ENCODE measurements at places on chromosomes 7 and 10.

DNA sequence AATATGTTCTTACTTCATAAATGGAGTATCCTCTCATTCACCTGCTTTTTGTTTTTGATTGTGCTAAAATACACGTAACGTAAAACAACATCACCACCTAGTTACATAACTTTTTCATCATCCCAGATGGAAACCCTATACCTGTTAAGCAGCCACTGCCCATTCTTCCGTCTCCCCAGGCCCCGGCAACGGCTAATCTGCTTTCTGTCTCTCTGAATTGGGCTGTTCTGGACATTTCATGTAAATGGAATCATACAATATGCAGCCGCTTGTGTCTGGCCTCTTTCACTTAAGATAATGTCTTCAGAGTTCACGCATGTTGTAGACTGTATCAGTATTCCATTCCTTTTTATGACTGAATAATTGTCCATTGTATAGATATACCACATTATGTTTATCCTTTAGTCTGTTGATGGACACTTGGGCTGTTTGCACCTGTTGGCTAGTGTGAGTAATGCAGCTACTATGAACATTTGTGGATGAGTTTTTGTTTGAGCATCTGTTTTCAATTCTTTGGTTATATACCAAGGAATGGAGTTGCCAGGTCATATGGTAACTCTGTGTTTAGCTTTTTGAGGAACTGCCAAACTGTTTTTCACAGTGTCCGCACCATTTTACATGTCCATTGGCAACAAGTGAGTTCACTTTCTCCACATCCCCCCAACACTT is 14.1 kb upstream of the SUN1 start:
- DNase-seq: peak; percentile 49

DNA sequence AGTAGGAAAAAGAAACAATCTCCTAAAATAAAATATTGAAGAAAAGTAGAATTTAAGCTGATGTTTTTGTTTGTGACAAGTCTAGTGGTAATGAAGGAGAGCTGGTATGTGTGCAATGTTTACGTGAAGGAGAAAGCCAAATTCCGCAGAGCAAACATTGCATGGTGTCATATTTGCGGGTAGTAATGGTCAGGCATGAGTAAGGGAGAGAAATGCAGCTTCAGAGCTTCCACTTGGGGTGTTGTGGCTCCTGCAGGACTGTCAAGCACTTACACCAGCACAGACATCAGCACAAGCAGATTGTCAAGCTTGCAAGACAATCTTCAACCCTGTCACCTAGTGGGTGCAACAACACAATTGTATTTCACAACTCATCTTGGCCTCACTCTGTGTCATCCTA is 136.5 kb upstream of the ETV1 start:
- DNase-seq: no peak

DNA sequence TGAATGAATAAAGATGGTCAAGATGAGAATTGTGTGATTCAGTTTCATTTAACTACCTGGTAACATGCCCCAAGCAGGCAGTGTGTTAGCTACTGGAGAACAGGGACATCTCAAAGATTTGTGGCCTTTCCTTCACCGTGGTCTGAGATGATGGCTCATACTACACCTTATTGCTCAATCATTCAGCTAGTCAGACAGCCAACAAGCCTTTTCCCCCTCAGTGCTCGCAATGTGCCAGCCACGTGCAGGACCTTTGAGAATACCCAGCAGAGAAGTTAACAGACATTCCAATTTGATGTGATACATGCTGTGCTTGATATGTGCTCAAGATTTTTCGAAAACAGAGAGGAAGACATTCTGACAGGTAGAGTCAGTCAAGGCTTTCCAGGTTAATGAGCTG is 562.8 kb downstream of the SUGCT start:
- DNase-seq: no peak

DNA sequence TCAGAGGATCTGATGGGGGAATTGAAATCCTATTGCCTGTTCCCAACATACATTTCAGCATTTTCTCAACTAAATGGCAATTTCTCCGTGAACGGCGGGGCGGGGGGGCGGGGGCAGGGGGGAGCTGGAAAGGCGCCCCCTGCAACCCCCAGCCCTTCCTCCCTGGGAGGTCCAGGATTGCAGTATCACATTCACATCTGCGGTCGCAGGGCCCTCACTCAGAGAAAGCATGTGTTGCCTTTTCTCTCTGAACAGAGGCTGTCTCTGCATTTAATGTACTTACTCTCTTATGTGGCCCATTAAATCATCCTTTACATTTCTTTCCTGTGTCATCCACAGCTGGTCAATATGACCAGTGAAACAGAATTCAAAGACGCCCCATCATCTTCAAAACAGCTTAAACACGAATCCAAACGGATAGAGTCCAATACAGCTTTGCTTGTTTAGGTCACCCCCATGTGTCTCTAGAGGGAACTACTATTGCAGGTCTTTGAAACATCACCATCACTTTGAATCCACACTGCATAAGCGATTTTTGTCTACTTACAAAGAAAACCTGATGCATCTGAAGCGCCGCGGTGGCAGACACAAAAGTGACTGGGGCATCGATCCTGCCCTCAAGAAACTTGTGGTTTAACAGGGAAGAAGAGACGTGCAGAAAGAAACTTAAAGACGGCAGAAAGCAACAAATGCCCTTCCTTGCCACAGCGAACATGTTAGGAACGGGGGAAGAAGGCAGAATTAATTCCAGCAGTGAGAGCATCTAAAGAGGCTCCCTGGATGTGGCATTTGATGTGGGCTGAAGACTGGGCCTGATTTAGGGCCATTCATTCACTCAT is 17.0 kb upstream of the ECHDC3 start:
- DNase-seq: peak; percentile 56

DNA sequence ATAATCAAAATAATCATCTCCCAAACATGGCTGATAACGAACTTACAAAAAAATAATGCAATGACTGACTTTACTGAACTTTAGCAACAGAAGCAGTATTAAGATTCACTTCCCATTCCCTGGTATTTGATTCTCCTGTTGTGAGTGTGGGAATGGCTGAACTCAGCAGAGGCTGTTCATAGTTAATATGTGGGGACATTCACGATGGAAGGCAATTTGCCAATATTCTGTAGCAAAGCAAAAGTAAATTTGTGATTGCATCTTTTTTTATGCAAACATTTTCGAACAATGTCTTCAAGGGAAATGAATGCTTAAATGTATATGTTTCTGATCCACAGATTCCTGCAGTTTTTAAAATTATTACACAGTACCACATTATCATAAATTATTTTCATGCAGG is 431.7 kb upstream of the KLF6 start:
- DNase-seq: no peak

GRCh38 chr10:122154545-122155366 is 116.3 kb upstream of the BTBD16 start:
- peak; percentile 16 for DNase-seq

DNA sequence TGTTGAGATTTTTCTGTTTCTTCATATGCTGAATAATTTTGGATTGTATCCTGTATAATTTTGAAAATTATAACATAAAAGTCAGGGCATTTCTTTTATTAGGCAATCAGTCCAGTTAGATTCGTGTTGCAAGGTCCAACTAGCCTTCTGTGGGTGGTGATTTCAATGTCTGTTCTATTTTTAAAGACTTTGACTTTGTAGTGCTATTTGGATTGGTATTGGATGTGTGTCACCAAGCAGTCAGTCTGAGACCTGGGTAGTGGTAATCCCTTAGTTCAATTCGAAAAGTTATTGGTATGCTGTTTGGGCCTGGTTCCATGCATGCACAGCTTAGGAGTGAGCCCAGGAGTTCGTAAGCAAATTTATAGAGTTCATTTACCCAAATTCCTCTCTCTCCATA is 82.2 kb downstream of the EPDR1 start:
- DNase-seq: no peak
